ENCODE measurements at places on chromosomes 1 and 21.

DNA sequence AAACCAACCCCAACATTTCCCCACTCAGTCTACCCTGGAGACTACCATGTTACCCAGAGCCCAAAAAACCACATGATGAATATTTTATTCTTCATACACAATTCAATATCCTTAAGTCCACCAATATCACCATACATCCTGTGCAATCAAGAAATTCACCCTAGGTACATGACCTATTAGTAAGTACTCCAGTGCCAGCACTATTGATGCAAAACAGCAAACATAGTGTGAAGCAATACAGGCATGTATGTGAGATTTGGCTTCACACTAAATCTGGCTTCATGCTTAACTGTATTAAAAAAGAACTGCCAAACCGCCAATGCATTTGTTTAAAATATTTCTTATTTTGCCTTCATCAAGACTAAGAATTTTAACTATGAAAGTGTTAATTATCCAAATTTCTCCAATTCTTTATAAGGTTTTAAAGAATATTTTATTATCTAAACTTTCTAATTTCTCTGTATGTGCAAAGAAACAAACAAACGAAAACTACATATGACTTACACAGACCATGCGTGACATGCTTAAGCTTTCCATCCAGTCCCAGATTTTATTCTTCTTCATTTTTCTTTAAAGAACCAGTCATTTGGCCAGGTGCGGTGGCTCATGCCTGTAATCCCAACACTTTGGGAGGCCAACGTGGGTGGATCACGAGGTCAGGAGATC, 22.4 kb upstream of the TMEM125 start:
- no peak for DNase-seq

DNA sequence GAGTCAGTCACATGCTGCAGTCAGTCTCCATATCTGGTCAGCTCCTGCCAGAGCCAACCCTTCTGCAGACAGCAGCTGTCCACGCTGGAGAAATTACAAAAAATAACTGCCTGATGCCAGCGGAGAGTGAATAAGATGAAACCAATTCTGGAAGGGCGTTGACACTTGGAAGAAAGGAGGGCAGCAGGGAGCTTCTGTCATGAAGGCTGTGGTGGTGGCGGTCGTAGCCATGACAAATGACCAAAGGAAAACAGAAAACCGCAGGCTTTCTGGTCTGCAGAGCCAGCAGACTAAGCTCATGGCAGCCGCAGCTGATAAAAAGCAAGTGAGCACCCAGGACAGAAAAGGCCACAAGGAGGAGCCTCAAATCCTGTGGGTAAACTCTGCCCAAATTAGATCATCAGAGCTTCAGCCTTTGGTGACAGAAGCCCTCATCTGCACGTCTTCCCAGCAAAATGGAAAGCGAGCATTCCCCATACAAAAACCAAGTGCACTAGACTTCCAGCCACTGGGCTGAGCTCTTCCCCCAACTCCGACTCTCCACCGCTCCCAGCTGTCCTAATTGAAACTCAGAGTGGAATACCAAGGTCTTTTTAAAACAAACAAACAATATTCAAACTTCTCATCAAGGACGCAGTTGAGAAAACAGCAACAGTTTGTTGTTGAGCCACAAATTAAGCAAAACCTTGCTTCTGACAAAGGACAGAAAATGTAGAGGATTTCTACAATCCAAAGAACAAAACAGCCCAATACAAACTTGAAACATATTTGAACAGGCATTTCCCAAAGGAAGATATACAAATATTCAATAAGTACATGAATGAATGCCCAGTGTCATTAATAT, 28.7 kb downstream of the RSPH1 start:
- no peak for DNase-seq

DNA sequence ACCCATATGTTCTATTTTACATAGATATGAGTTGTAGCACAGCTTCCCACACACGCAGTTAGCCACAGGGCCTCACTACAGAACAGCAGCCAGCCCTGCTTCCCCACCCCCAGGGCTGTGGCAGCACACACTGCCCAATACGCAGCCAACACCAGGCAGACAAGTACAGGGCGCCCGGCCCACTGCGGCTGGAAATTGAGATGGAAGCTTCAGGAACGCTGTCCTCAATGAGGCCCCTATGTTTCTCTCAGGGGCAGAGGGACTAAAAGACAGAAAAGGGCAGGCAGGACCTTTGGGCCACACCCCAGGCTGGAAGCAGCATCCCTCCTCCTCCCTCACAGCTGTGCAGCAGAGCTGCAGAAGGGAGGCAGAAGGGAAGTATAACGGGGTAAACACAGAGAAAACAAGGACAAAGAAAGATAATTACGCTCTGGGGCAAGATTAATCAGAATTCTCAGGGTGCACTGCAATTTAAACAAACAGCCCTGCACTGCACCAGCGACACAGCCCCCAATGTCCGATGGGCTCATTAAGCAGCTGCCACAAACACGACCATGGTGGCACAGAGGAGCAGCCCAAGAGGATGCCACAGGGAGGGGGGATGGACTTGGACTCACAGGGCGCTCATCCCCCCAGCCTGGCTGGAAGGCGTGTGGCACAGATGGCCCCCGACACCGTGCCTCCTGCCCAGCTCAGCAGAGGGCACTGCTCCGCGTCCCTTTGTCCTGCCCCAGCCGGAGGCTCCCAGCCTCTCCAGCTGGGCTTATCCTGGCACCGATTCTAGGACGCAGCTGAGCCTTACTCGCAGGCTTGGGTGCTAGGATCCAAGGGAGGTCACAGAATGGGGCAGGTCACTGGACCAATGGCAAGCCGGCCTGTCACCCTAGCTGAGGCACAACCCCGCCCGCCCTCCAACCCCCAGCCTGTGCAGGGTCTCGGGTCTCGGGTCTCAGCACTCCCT, 14.2 kb downstream of the WDR4 start:
- no peak for DNase-seq

DNA sequence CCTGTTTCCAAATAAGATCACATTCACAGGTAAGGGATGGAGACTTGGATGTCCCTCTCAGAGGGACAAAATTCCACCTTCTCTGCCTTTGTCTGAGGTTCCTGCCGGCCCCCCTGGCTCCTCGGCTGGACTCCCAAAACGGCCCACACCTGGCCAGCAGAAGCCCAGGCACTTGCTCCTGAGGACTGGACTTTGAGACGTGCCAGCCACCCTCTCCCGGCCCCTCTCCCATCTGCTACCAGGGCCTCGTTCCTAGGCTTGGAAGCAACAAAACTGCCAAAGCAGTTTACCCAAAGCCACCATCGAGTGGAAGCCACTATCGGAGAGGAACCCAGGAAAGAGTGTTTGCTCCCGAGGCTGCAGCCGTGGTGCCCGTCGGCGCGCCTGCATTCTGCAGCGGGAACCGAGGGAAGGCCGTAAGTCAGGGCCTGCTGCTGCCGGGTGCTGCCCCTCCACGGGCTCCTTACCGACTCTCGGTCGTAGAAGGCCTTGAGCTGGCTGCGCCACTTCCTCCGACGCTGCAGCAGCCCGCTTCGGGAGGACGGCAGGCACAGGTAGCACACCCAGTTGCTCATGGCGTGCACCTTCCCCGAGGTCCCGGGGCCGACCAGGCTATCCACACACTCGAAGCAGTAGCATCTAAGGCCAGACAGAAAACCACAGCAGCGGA, 3.5 kb downstream of the DNMT3L start:
- no peak for DNase-seq

- no peak for DNase-seq
Observed at GRCh38 chr1:201937624-201938213, 8.6 kb downstream of the LMOD1 start.

DNA sequence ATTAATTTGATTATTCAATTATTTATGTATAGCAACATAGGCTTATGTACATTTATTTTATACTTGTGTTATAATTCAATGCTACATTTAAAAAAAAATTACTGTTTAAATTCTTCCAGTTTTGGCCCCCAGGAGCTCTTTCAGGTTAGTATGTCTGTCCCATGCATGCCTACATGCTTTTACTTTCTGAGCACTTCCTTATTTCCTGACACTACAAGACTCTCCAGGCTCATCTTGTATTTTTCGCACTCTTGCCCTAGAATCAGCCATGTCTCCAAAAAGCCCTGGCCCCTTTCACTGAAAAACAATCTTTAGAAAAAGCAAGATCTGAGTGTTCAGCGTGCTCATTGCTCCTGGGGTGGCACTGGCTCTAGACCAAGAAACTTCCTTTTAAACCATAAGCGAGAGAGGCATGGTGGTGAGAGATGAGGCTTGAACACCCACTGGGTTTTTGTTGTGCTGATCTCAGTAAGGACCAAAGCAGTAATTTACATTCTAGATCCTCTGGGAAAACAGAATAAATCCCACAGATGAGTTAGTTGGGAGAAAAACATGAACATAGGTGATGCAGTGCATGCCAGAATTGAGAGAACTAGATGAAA, 95.0 kb downstream of the SLC30A10 start:
- DNase-seq, result no peak

- no peak for DNase-seq
Observed at GRCh38 chr1:64459743-64460142, 10.2 kb upstream of the CACHD1 start.

GRCh38 chr21:39453571-39454179, 1.9 kb downstream of the SH3BGR start:
- DNase-seq, result no peak

GRCh38 chr1:60960891-60961461, 121.4 kb upstream of the NFIA start:
- no peak for DNase-seq

- no peak for DNase-seq
Observed at GRCh38 chr1:117671781-117672501, 66.1 kb downstream of the TENT5C start.

- no peak for DNase-seq
Observed at GRCh38 chr1:171699531-171699930, 42.3 kb downstream of the VAMP4 start.

- no peak for DNase-seq
Observed at GRCh38 chr1:78236716-78237115, 190.9 kb downstream of the GIPC2 start.

DNA sequence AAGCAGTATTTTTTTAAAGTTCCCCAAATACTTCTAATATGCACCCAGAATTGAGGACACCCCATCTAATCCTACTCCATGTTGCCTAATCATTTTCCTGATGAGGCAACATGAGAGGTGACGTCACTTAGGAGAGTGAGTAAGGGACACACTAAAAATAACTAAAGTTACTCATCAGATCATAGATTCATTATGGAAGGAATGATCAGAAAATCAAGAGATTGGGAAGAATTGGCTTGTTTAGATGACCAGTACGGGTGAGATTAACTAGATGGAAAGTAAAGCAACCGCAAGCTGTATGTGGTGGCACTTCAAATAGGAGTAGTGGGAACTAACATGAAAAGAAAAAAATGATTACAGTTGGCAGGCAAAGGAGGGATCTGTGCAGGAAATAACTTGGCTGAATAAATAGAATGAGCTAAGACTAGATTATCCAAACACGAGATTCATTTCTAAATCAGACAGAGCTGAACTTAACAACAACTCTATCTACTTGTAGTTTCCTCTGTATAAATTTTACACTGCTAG, 61.4 kb upstream of the CXADR start:
- no peak for DNase-seq

GRCh38 chr1:100862591-100862990, 32.1 kb downstream of the EXTL2 start:
- DNase-seq, result no peak

DNA sequence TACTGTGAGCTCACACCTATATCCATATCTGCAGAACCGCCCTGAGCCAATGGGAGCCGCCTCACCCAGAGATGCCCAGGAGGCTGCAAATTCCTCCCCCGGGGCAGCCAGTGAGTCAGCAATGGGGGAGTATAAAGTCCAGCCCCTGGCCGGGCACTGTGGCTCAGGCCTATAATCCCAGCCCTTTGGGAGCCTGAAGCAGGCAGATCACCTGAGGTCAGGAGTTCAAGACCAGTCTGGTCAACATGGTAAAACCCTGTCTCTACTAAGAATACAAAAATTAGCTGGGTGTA, 5.0 kb upstream of the CLCNKB start:
- no peak for DNase-seq

- DNase-seq, result no peak
Observed at GRCh38 chr1:25581764-25582163, 34.8 kb upstream of the MAN1C1 start.

- no peak for DNase-seq
Observed at GRCh38 chr1:21021311-21021710, 155.4 kb downstream of the EIF4G3 start.

DNA sequence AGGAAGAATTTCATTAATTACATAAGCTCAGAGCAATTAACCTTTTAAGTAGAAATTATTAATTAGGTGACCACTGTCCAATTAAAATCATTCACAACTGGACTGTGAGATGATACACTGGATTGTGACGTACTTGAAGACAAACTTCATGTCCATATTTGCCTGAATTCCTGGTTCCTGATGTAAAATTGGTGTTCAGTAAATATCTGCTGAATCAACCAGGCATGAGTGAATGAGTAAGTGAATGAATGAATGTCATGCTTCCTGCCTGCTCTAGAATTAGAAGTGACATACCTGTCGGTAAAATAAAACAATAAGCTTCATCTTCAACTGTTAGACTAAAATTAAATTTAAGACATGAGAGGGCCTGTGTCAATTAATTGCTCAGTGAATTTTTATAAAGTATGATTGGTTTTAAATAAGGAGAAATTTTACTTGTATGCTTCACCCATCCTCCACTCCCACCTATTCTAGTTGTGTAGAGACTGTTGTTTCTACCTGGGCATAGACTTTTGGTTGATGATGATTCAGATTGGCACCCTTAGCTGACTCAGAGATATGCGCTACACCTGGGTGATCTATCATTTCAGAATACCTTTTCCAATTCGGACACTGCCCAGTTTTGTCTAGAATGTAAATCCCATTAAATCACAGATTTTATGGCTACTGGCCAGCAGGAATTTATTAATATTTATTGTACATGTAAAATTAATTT, 56.9 kb upstream of the PTGS2 start:
- DNase-seq, result no peak

DNA sequence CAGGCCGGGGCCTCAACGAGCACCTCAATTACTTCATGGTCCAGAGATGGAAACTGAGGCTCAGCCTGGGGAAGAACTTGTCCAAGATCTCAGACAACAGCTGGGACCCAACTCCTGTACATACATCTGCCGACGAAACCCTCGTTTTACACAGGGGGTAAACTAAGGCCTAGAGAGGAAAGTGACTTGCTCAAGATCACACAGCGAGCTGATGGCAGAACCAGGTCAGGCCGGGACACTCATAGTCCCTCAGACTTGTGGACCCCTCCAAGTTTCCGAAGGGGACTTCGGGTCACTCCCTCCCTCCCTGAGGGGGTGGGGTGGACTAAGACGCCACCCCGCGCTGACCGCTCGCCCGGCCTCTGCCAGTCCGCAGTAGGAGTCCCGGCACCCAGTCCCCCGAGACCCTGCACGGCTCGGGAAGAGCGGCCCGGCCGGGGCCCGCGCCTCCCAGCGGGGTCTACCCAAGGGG, 430 bp downstream of the WASF2 start:
- DNase-seq, result no peak
